ENCODE measurements at places on chromosomes 4 and X. TPM values are rescaled to one million over a fixed set of nuclear protein-coding genes. Genes with fewer than 3 reads are reported as not detected.

- peaks cover 20% of the 10 kb centered on the region for H3K36me3 ChIP-seq
- H3K4me3 ChIP-seq: no peak overlapping the region
- H3K27me3 ChIP-seq: peaks cover 23% of the 10 kb centered on the region
Measured at GRCh38 chr4:8093587-8094274, 64.9 kb downstream of the ABLIM2 start.

- H3K27me3 ChIP-seq: peaks cover 3% of the 10 kb centered on the region
- peak within 1 kb of the TSS; percentile 94 for H3K27ac ChIP-seq
- DNase-seq: no peak
- peaks cover 5% of the 10 kb centered on the region for H3K36me3 ChIP-seq
- peak within 1 kb of the TSS; percentile 91 for H3K4me3 ChIP-seq
Measured at GRCh38 chrX:53422861-53423306, at the start of gene RIBC1. Gene RIBC1 (plus strand): TSS chrX:53422873. CDS start chrX:53426277, 3,404 bp downstream.

- no peak overlapping the region for H3K27ac ChIP-seq
- no peak for DNase-seq
- H3K36me3 ChIP-seq: no peaks in the 10 kb centered on the region
- H3K4me1 ChIP-seq: no peaks in the 10 kb centered on the region
- H3K27me3 ChIP-seq: no peaks in the 10 kb centered on the region
Measured at GRCh38 chr4:23904639-23905071, 14.8 kb upstream of the PPARGC1A start.

The CYSLTR1 gene
- total RNA-seq: not detected

The AFF2 gene
- not detected for total RNA-seq

All from HFFc6 (cell line).